ENCODE measurements at places on chromosomes 13 and 19. TPM values are rescaled to one million over a fixed set of nuclear protein-coding genes. Genes with fewer than 3 reads are reported as not detected.

MAP4K1 gene
- 0.32 TPM for total RNA-seq

KCNRG gene
- 5.2 TPM for total RNA-seq

CATSPERD gene
- not detected for total RNA-seq

PNMA8B gene
- 3.0 TPM for total RNA-seq

FGF21 gene
- not detected for total RNA-seq

BRCA2 gene
- 1.0 TPM for total RNA-seq

SLC1A6 gene
- not detected for total RNA-seq

LILRB1 gene
- not detected for total RNA-seq

PRODH2 gene
- not detected for total RNA-seq

KLK15 gene
- not detected for total RNA-seq

PRTN3 gene
- total RNA-seq, result not detected

ZNF600 gene
- total RNA-seq, result 3.2 TPM
